ENCODE measurements at places on chromosomes 7 and 10.

DNA sequence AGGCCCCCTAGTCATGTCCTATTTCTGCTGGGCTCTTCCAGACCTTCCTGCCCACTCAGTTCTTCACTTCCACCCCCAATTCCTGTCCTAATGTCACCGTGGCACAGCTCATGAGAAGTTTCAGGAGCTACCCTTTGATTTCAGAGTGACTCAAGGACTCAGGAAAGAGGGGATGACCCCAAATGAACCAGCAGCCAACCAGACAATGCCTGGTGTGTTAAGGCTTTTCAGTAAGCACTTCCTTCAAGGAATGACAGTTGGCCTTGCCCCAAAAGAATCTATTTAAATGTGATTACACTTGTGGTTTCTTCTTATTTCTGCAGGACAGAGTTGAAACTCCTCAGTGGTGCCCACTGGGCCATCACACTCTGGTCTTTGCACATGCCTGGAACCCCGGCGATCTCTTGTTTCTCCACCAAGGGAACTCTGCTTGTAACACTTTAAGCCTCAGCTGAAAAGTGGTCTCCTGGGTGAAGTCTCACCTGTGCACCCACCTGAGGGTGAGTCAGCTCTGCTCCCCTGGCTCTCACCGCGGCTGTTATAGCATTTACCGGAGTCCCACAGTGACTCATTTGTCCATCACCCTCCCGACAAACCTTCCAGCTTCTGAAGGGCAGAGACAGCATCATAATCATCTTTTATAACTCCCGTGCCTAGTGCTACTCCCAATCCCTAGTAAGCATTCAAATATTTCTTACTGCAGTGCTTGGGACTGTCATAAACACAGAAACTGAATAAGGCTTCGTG is 123.0 kb upstream of the SVIL start:
- DNase-seq, result no peak

DNA sequence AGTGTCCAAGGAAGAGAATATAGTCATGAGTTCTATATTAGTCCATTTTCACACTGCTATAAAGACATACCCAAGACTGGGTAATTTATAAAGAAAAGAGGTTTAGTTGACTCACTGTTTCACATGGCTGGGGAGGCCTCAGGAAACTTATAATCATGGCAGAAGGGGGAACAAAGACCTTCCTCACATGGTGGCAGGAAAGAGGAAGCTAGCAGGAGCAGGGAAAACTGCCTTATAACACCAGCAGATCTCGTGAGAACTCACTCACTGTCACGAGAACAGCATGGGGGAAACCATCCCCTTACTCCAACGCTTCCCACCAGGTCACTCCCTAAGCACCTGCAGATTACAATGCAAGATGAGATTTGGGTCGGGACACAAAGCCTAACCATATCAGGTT is 139.0 kb upstream of the ZNF438 start:
- no peak for DNase-seq

DNA sequence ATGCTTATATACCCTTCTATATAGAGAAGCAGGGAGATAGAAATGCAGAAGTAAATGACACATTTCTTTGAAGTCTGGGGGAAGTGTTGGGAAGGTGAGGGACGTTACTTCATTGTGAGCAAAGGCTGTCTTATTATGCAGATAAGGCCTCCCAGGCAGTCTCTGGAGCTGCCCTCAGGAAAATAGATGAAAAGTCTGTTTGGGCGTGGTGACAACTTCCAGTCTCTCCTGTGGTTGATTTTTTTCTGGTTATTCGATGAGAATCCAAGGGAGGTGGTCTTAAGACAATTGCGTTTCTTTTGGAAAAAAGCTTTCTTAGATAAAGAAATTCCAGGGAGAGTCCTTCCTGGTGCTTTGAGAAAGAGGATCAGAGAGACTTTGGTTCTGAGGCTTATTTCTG is 84.0 kb downstream of the NEUROD6 start:
- DNase-seq, result no peak

GRCh38 chr10:24488631-24489030 is 235.1 kb downstream of the ARHGAP21 start:
- DNase-seq, result no peak

DNA sequence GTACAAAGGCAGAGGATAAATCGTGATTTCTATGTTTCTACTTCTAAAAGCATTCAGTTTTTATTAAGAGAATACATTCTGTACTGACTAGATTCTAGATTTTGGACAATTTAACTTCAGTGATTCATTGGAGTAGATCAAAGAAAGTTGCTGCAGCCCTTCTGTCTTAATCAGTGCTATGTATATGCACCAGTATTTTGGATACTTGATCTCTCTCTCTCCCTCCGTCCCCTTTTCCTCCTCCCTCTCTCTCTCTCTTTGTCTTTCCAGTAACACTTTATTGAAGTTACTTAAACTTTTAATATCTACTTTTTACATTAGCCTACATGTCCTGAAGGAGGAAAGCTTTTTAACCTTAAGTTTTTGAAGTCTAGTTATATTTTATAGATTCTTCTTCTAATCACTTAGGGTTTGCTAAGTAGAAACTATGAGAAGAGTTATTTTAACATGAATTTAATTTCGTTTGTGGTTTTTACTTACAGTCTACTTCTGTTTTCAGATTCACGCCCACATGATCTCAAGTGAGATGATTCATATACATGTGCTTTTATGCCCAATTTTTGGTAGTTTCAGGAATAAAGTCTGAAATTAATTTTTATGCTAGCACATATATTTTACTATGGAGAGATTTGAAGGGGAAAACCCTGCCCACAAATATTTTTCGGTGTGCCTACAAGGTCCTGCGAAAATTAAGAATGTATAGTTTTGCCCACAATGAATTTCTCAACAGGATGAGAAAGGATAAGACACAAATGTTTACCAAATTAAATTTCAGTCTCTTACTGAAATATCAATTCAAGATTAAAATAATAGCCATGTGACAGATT is 9.1 kb downstream of the MDFIC start:
- no peak for DNase-seq

DNA sequence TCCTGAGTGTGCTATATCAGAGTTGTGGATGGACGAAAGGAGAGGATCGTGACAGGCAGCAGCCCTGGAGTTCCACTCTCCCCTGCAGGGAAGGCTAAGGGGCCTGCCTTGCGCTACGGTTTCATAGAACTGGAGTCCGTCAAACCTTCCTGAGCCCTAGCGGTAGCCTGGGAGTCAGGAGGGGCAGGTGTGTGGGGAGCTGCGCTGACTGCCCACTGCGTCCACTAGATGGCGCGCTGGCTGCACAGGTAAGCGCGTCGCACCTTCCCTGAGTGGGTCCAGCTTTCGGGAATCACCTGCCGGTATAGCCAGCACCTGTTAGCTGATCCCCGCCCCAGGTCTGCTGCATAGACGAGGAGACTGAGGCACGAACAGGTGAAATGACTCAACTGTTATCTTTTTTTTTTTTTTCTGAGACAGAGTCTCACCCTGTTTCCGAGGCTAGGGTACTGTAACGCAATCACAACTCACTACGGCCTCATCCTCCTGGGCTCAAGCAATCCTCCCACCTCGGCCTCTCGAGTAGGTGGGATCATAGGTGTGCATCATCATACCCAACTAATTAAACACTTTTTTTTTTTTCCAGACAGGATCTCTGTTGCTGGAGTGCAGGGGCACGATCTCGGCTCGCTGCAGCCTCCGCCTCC is 20.2 kb upstream of the BAIAP2L1 start:
- DNase-seq, result peak; percentile 51

GRCh38 chr7:22824760-22825159 is 2.1 kb upstream of the TOMM7 start:
- DNase-seq, result no peak

DNA sequence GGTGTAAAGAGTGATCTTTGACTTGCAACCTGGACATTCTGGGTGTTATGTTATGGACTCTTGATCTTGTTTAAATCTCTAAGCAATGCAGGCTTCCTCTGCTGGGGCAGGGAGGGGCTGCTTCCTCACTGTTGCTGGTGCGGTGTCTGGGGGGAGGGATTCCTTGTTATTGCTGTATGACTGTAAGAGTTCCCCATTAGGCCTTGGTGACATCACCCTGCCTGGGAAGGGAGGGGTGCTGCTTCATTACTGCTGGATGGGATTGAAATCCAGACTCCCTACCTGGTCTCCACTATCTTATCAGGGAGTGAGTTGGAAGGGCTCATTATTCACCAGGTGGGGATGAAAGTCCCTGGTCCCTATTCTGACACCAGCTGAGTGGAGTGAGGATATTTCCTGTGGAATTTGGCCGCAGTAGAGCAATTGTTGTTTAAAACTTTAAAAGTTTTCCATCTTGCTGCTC is 8.8 kb downstream of the OGDH start:
- DNase-seq, result peak; percentile 23

GRCh38 chr10:96309628-96310320 is 5.5 kb downstream of the DNTT start:
- DNase-seq, result no peak

GRCh38 chr7:51019891-51020870 is 237.5 kb upstream of the GRB10 start:
- no peak for DNase-seq

DNA sequence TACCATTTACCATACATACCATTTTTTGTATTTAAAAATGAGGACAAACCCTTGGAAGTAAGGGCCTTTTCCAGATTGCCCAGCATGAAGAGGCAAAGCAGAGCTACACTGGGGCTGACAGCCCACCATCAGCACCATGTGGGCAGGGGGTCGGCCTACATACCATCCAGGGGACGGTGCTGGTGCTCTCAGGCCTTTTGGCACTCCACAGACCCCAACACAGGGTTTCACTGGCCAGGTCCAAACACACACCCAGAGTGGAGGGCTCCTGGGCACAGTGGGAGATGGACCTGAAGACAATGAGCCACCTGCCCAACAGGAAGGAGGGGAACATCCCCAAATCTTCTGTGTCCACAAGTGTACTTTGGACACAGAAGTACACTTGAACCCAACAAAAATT is 69.2 kb upstream of the CAMK2B start:
- DNase-seq, result no peak

GRCh38 chr10:59891936-59892335 is 14.4 kb downstream of the CCDC6 start:
- DNase-seq, result no peak

- DNase-seq, result no peak
These were observed 55.0 kb downstream of the GBF1 start for GRCh38 chr10:102300278-102300843.

GRCh38 chr10:130553826-130554225 is 417.6 kb downstream of the GLRX3 start:
- DNase-seq, result no peak

GRCh38 chr10:35215107-35215506 is 88.5 kb downstream of the CREM start:
- no peak for DNase-seq

DNA sequence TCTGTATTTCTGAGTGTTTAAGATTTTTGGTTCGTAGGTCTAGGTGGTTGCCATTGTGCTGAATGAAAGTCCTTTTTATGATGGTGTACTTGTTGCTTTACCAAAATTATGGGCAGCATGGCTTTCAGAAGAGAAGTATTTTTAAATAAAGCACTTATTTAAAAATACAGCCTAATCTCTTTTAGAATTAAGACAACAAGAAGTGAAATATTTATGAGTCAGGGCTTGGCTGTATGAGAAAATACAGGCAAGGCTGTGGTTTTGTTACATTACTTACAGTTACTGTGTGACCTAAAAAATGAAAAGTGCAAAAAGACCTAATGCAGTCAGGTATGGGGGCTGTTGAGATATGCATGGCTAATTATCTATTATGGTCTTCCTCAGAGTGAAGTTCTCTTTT is 185.2 kb upstream of the PPP1R3A start:
- DNase-seq, result no peak

GRCh38 chr10:121494296-121494695 is 103.9 kb downstream of the FGFR2 start:
- DNase-seq, result no peak

GRCh38 chr7:107501593-107501992 is 31.7 kb downstream of the GPR22 start:
- DNase-seq, result no peak

DNA sequence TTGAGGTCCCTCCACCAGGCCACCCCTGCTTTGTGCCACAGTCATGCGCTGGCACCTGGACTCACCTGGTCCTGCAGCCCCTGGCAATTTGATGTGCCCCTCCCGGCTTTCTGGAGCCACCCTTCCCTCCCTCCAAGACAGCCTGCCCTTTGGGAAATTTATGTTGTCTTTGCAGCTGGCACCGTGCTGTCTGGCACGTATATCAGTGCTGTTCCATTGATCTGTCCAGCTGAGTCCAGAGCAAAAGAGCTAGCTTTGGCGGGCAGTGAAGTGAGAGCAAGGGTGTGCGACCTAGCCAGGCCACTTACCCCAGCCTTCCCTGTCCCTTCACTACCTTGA is 5.7 kb downstream of the RARRES2 start:
- DNase-seq, result no peak

DNA sequence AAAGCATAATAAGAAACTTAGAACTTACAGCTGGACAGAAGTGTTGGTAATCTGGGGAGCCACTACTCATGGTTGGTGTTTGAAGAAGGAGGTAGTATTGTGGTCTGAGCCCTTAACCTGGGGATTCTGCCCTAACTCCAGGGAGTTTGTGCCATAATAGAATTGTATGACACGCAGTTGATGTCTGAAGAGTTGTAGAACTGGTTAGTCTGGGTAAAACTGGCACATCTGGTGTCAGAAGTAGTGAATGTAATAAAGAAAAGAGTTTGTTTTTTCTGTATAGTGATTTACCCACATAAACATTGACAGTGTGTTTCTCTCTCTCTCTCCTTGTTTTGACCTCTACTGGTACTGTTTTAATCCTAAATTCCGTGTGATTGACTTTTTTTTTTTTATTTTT is 448.1 kb upstream of the SEMA3D start:
- DNase-seq, result no peak

GRCh38 chr7:1825897-1826741 is 156.0 kb downstream of the ELFN1 start:
- DNase-seq, result no peak

GRCh38 chr10:34320265-34320664 is 494.8 kb downstream of the PARD3 start:
- DNase-seq, result no peak

GRCh38 chr10:89657302-89657701 is 12.3 kb upstream of the PANK1 start:
- DNase-seq, result no peak

GRCh38 chr10:26361971-26362370 is 76.2 kb upstream of the APBB1IP start:
- DNase-seq, result no peak

DNA sequence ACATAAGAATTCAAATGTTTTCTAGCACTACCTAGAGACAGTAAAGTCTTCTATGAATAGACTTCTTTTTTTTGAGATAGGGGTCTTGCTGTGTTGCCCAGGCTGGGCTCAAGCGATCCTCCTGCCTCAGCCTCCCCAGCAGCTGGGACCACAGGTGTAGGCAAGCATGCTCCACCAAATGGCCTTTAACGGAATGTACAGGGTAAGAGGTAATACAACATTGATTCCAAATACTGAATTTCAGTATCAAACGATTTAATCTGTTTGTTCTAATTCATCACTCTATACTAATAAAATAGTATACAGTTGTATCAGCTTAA is 55.8 kb upstream of the NCAPG2 start:
- DNase-seq, result no peak

DNA sequence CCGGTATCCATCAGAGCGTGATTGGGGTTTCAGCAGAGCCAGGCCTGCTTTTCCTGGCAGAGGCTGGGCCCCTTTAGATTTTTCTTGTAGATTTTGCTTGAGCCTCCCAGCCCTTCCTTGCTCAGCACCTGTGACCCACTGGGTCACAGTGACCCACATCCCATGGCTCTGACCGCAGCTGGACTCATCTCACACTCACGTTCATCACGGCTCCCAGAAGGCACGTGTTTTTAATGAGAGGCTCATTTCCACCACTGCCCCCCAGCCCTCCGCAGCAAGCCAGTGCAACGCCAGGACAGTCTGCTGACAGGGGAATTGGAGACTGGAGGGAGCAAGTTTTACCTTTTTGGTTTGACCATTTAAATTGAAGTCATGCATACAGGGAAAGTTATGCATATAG is 155.7 kb downstream of the CUX1 start:
- no peak for DNase-seq

Data from memory B cell (primary cell).